NB4 (cell line): ENCODE measurements at places on chromosomes 3 and 15.

DNA sequence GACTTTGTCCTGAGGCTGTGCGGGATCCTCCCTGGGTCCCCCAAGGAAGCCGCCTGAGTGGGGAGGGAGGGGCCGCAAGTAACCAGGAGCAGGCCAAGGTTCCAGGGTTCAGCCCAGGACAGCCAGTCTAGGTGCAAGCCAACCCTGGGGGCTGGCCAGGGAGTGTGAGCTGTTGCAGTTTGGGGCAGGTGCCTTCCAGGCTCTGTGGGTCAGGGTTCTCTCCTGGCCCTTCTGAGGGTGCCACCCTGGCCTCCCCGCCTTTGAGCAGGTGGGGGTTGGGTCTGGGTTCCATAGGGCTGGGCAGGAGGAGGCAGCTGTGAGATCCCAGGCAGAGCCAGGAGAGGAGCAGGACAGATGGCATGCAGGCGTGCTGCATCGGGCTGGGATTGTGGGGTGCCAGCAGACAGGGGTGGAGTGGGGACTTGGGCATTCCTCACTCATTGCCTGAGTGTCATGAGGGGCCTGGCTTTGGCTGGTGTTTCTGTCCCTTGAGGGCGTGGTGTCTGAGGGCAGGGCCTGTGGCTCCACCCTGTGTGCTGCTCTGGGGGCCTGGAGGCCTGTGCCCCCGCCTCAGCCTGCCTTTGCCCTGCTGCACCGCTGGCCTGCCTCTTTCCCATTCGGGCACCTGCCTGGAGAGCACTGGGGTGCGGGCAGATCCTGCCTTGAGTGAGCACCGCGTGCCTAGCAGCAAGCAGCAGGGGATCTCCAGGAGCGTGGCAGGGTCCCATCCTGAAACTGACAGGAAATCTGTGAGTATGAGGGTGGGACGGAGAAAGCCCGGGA, 18.4 kb downstream of the KLF13 start:
- no peak for DNase-seq

DNA sequence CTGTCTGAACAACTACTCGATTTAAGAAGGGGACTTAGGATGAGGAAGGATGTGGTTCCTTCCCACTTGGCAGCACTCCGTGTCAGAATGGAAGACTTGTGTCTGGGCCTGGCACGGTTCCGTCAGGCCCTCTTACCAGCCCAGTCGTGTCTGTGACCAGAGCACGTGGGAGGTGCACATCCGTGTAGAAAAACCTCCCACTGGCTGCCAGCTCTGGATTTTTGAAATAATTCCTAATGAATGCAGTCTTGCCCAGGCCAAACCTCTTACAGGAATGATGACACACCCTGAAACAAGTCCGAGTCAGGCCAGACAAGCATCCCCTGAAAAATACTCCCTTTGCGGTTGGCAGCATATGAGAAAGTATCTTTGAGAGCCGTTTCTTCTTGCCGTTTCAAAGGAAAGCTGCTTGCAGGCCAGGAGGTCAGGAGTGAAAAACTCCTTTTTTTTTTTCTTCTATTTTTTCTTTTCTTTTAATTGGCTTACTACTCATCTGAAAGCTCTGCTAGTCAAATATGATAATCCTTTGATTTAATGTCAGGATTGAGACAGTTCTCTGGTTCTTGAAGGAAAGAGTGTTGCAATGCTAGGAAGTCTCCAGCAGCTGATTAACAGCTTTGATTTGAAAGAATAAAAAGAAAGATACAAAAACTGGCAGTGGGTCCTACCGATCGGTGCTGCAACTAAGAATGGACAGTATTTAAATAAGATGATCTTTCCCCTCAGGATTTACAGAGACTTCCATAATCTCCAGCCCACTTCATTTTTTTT, 19.8 kb downstream of the IL1RAP start:
- no peak for DNase-seq

- peak; percentile 62 for DNase-seq
Observed at GRCh38 chr3:71585887-71586809, 2.6 kb upstream of the FOXP1 start.

- DNase-seq, result peak; percentile 26
Observed at GRCh38 chr15:39213385-39213840, 367.5 kb upstream of the THBS1 start.

DNA sequence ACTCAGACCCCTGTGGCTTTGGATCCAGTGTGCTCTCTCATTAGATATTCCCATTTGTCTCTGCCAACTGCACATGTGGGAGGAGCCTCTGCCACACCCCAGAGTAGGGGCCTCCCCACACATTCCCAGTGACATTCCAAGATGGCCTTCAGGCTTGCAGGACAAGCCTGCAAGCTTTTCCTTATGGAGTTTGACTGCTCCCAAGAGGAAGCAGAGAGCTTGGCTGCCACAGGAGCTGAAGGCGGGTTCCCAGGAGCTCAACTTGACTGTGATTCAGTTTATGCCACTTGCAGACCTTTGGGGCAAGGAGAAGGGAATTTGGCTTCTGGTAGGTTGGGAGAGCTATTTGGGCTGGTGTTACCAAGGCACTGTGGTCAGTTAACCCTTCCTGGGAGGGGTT, 22.5 kb upstream of the EPHB1 start:
- no peak for DNase-seq

DNA sequence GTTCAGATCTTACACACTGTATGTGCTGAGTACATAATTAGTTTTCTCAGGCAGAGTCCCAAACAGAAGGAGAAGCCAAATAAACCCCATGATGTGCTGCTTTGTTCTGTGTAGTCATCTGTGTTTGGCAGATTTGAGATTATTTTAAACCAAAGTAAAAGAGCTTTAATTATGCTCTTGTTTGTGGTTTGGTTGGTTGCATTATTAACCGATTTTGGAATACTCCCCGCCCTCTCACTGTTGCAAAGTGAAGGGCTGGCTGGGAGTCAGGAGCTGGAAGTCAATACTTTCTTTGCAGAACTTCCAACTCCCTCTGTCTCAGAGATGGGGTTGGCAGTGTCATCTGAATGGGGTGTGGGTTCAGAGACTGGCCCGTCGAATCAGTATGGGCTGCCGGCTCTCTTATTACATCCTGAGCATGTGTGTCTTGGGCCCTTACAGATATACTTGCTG, 34.4 kb downstream of the SLCO3A1 start:
- DNase-seq, result no peak

DNA sequence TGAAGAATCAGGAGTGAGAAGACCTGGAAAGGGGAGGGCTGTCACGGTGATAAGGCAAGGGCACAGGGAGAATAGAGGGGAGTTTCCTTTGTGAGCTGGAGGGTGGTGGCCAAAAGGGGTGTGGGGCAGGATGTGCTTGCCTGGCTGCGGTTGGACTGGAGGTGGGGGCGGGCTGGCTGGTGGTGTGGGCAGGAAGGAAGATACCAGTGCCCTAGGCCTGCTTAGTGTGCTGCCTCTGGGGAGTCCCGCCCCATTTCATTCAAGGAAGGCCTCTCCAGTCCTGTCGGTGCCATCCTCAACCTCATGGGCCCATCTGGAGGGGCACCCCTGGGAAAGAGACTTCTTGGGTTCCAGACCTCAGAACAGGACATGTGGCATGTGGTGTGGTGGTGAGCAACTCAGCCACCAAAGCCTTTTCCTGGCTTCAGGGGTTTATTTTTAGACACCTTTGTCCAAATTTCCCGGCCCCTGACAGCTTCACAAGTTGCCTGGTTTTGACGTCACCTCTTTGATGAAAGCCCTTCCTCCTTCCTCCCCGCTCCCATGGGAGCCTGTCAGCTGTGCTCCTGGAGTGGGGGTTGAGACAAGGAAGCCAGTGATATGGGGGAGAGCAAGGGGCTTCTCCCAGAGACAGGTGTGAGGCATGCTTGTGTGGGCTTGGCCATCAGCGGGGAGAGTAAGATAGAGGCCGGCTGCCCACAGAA, 15.6 kb downstream of the TEX264 start:
- peak; percentile 97 for DNase-seq

GRCh38 chr15:96330064-96330449, 443 bp upstream of the NR2F2 start:
- peak; percentile 82 for DNase-seq

- DNase-seq, result no peak
Observed at GRCh38 chr3:55555873-55556618, 68.9 kb upstream of the WNT5A start.

- no peak for DNase-seq
Observed at GRCh38 chr3:5918626-5919025, 731.1 kb downstream of the EDEM1 start.

DNA sequence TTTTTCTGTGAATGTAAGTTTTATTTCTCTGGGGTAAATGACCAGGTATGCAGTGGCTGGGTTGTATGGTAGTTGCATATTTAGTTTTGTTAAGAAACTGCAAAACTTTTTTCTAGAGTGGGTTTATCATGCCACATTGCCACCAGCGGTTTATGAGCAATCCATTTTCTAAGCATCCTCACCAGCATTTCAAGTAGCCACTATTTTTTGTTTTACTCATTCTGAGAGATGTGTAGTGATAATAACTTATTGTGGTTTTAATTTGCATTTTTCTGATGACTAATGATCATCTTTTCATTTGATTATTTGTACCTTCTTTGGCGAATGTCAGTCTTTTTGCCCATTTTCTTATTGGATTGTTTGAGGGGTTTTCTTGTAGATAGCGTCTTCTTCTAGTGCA, 56.2 kb downstream of the SPRED1 start:
- DNase-seq, result no peak

DNA sequence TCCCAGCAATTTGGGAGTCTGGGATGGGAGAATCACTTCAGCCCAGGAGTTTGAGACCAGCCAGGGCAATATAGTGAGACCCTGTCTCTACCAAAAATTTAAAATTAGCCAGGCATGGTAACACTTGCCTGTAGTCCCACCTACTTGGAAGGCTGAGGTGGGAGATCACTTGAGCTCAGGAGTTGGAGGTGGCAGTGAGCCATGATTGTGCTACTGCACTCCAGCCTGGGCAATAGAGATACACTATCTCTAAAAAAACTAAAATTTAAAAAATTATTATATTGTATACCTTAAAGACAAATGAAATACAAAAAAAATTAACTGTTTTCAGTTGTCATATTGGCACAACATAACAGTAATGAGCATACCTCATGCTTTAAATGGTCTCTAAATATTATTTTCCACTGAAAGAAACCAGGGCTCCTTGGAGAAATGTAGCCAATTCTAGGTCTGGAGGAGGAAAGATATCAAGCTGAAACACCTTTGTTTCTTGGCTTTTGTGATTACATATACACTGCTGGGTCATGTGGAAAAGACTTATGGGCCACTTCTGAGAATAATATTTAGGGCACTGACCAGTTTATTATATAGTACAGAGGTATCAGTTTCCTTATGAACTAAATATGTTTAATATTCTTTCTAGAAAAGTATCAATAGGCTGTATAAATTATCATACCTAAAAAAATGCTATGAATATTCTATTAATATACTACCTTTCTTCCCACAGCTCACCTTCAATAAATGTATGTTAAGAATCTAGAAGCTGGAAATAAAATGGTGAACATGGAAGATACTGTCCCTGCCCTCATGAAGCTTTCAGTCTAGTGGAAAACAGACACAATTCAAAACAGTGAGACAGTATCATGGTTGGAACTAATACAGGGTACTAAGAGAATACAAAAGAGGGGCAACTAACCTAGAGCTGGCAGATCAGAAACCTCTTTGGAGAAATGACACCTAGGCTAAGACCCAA, 119.5 kb downstream of the TMCC1 start:
- no peak for DNase-seq

DNA sequence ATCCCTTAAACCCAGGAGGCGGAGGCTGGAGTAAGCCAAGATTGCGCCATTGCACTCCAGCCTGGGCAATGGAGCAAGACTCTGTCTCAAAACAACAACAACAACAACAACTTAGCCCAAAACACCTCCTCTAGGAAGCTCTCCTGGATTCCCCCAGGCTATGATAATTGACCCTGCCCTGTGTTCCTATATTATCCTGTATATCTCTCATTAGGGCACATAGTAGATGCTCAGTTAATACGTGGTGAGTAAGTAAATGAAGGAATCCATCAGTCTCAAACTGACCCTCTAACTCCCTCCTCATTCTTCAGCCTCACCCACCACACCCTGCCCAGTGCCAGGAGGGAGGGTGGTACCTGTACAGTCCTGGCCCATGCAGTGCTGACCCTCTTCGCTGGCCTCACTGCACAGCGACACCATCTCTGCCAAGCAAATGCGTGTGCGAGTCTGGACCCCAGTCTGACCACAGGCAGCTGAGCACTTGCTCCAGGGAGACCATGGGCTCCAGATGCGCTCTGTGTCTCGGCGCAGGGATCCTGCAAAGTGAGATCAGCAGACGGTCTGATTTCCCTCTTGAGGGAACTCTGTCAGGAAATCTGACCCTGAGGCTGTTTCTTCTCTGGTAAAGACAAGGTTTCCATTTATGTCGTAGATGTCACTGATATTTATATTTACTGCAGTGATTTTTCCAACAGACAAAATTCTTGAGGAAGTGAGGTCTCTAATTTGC, 6.2 kb downstream of the CILP start:
- DNase-seq, result no peak

DNA sequence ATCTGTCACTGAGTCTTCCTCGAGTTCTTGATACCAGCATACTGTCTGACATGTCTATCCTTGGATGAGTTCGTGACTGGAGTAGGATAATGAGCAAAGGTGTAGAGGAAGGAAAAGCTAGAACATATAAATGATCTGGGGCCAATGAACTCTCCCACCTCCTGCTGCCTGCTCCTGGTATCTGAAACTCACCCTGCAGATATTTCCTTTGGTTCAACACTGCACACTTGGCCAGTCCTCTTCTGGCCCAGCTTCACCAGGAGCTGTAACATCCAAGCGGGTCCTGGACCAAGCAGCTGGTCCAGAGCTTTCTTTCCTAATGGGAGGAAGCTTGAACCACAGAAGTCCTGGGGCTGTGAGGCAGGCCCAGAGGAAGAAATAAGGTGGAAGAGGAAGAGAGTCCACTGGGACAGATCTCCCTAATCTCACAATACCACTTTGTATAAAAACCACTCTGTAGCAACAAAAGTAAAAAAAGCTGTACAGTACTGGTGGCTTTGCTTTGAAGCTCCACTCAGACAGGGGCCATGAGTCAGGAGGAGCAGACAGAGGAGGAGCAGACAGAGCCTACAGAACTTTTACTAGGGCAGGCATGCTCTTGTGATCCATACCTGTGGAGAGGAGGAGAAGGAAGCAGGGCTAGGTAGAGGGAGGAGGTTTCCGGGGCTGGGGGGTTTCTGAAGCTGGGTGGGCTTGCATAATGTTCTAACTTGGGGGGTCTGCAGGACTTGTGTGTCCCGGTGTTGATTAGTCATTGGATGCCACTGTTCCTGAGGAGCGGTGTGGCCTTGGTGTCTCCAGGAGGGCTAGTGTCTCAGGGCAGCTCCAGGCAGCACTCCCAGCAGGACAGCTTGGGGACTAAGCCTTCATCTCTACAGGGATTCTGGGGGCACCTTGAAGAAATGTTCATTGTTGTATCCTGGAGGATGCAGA, 166.9 kb downstream of the ABHD5 start:
- no peak for DNase-seq

- DNase-seq, result peak; percentile 59
Observed at GRCh38 chr3:159252772-159253384, 451.0 kb downstream of the MFSD1 start.
